IPS-NIHi11 (cell line): ENCODE measurements at places on chromosomes 2 and 18.

GRCh38 chr2:32977228-32977758 lies 30.5 kb downstream of the LTBP1 start:
- peak; percentile 65 for DNase-seq

DNA sequence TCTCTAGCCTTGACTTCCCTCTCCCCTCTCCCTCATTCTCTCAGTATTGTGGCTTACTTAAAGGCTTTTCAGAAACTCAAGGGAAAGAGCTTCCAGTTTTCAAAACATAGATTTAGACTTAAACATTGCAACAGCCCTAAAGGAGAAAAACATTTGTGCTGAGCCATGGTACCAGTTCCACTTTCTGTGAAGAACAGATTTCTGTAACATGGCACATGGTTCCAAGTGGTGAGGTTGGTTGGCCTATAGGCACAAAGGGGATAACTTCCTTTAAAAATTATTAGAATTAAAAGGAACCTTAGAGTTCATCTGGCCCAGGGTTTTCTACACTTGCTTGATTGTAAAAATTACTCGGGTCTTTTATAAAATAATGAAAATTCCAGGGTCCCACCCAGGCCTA lies 138.6 kb upstream of the CDCA7 start:
- DNase-seq: no peak

DNA sequence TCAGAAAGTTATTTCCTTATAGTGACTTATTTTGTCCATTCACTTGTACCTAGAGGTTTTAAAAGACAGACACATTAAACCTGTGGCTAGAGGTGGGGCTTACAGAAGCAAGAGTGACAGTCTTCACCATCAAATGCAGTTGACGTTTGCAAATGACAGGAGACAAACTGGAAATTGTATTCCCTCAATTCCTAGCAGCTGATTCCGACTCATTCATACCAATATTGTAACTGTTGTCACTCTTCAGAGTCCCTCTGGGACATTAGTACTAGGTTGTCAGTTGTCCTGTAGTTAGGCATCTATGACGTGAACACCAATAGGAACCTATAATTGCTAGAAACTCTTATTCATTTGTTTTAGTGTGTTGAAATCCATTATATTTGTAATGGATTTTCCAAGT lies 794.7 kb downstream of the DCC start:
- DNase-seq: no peak

- DNase-seq: no peak
Measured at GRCh38 chr2:31331156-31331555, 83.4 kb downstream of the XDH start.

- DNase-seq: no peak
Measured at GRCh38 chr2:48272199-48272598, 257.8 kb upstream of the STON1 start.

GRCh38 chr2:215577356-215577755 lies 141.5 kb upstream of the FN1 start:
- no peak for DNase-seq

DNA sequence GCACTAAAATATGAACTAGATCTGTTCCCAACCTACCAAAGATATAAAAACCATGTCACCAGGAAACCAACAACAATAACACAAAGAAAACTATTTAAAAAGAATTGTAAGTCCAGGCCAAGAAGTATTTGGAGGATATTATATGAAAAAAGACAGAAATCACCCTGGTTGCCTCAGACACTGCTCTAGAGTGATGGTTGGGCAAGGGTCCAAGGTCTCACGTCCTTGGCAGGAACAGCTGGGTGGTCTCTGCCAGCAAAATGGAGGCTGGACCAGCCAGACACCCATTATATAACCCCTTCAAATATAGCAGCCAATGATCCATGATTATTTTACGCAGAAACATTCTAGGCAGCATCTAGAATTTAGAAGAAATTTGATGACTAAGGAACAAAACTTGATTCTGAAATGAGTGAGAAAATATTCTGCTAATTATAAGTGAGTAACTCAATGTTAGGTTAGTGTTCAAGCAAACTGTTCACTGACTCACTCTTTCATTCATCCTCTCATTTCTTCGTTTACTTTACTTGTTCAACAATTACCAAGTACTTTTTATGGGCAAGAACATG lies 35.4 kb downstream of the MRPL35 start:
- DNase-seq: no peak

DNA sequence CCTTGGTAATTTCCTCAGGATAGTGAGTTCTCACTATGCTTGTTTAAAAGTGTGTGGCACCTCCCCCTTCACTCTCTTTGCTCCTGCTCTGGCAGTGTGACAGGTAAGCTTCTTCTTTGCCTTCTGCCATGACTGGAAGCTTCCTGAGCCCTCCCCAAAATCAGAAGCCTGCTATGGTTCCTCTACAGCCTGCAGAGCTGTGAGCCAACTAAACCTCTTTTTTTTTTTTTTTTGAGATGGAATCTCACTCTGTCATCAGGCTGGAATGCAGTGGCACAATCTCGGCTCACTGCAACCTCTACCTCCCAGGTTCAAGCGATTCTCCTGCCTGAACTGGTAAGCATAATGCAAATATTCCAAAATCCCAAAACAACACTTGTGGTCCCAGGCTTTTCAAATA lies 80.0 kb downstream of the SOWAHC start:
- no peak for DNase-seq

DNA sequence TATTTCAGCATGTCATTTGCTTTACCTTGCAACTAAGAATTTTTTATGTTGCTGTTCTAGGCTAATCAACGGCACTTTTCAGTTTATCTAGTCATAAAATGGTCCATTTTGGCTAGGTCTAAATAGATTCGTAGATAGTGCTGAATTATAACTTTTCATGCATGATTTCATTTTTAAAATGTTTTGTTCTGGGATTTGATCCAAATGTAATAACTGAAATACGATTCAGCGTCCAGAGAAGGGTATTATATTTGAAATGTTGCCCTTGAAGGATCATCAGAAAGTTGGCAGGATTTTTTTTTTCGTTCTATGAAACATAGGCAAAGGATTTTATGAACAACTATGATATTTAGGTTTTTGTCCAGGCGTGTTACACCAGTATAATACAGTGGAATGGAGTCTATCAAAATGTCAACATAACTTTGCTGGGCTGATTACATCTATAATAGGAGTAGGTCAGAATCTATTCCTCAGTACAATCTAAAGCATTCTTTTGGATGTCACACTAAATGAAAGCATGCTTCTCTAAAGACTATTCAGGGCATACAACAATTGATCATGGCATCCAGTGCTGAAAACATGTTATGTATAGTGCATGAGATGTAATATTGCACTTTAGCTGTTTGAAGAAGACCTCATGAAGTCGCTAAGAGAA lies 24.8 kb downstream of the TTC27 start:
- no peak for DNase-seq

- peak; percentile 47 for DNase-seq
Measured at GRCh38 chr2:38099099-38100028, 23.4 kb upstream of the CYP1B1 start.

GRCh38 chr2:101832114-101832513 lies 134.6 kb downstream of the MAP4K4 start:
- DNase-seq: no peak

DNA sequence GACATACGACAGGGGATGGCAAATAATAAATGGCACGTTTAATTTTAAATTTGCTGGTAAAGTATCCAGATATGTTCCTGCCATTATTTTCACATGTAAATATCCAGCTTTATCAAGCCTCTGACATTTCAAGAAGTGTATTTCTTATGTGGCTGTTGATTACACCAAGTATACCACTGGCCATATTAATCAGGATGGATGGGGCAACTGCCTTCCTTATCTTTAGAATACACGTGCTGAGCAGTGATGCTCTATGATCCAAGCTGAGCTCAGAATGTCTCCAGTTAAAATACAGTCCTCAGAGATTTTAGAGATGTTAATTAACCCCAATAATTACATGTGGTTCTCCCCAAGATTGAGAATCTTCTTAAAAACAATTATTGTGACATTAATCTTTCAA lies 38.3 kb upstream of the RAPGEF4 start:
- DNase-seq: no peak

DNA sequence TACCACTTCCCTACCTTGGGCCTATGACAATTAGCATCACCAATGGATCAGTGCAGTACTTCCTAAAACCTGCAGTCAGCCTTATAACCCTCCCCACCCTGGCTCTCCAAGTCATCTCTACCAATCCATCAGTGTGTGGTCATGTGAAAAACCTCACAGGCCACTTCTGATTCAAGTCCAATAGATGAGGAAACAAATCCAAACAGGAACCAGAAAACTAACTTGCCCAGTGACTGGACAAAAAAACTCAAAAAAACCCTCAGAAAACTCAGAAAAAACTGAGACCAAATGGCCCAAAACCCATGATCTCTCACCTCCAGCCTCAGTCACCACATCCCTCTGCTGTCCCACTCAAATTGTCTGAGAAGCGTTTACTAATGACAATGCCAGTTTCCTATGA lies 43.3 kb downstream of the TGFA start:
- DNase-seq: no peak

DNA sequence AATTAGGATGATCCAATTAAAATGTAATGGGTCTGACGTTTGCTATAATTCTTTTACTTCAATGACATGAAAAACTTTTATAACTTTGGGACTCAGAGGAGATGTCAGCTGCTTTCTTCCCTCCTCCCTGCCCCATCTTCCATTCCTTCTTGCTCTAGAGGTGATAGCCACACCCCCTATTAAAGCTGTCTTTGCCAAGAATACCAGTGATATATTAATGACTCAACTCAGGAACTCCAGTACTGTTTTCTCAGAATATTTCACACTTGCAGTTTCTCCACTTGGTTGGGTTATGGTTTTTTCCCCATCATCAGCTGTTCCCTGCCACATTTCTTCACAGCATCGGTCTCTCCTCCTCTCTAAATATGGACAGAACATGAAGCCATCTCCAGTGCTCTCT lies 184.0 kb downstream of the KCNE4 start:
- DNase-seq: no peak

GRCh38 chr2:209368914-209369313 lies 54.9 kb upstream of the MAP2 start:
- peak; percentile 25 for DNase-seq

DNA sequence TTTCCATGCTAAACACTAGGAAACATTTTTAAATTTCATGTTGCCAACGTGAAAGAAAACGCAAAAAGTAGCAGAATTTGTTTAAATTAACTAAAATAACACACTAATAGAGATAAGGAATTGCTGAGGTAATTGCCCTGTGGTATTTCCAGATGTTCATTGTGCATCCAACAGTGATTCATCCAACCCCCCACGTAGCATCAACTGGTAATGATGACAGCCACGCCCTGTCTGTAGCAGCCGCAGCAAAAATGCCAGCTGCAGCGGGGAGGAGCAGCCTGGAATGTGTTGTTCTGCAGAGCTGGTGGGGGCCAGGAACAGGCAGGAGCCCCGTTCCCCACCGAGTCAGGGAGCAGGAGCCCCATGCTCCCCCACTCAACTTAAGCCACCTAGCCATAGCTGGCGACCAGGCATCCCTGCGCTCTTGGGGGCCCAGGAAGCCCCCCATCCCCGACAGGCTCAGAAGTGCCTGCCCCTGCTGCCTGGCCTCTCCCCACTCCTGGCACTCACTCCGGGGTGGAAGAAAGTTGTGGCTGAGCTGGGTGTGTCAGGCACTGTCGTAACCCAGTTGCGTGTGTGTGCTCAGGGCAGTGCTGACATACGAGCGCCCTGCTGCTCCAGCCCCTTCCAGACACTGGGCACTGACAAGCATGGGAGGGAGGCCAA lies 695.1 kb upstream of the ACVR2A start:
- no peak for DNase-seq

DNA sequence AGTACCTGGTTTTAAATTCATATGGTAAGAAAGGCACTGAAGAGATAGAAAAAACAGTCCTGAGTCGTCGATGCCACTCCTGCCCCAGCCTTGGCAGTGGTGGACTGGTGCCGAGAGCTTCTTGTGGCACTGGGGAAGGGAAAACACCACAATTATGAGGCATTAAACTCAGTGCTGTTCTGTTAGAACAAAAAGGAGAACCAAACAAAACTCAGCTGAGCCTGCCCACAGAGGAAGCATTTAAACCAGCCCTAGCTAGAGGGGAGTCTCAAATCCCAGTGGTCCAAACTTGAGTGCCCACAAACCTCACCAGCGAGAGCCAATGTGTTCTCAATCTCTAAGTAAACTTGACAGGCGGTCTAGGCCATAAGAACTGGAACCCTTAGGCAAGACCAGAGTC lies 1254.5 kb upstream of the FAM98A start:
- DNase-seq: no peak

DNA sequence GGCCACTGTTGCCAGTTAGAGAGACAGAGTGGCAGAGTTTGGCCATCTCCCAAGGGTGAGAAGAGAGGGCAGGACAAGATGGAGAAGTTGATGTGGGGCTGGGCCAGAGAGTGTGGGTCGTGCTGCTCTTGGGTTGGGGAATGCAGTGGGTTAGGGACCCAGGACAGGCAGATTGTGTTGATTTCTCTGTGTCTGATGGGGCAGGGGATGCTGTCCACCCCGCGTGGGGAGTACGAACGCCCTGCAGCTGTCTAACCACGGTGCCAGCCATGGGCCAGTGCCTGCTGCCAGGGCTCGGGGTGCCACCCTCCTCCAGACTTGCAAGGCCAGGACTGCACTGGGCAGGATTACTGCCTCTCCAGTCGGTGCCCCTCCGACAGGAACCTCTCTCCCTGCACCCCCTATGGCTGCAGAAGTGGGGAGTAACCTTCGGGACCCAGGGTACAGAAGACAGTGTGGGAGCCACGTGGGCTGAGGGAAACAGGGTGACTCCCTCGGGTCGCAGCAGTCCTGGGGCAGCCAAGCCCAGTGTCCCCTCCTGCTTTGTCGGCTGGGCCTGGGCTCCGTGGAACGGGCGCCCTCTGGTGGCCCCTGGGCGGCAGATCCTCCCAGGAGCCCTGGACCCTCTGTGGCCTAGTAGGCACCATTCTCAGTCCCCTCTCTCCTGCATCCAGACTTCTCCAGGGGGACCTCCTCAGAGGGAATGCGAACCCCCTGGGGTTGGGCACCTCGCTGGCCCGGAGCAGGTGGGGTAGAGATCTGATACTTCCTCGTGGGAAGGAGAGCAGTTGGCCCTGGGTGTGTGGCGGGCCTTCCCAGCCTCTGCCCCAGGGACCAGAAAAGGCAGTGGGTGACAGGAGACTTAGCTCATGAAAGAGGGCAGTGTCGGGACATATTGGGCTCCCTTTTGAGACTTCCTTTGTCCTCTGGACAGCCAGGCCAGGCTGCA lies 2.7 kb downstream of the GPC1 start:
- DNase-seq: peak; percentile 89

DNA sequence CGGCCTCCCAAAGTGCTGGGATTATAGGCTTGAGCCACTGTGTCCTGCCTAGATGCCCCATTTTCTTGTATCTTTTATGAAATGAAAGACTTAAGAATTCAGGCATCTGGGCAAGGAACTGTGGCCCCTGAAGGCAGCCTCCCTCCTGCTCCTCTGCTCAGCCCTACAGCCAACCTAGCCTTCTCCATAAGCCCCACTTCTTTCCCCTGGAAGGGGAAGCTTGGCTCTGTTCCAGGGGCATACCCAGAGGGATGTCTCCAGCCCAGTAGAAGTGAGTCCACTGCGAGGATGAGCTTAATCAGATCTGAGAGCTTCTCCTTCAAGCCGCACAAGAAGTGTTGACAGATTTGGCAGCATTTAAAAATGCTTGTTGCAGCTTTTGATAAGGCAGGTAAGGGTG lies 39.7 kb downstream of the RHOB start:
- no peak for DNase-seq
